ENCODE measurements at places on chromosomes 11 and 22. TPM values are rescaled to one million over a fixed set of nuclear protein-coding genes. Genes with fewer than 3 reads are reported as not detected.

GRCh38 chr11:76391021-76391420, 9.9 kb downstream of the GVQW3 start:
- no peak for DNase-seq

Gene UPB1
- total RNA-seq, result 0.07 TPM

GRCh38 chr22:22048981-22049531, 66.5 kb upstream of the TOP3B start:
- DNase-seq, result no peak

- no peak for DNase-seq
These were observed 198.3 kb downstream of the GRIK4 start for GRCh38 chr11:120709808-120710207.

- DNase-seq, result peak; percentile 43
These were observed 170.9 kb upstream of the CTSC start for GRCh38 chr11:88508418-88508758.

Gene SLC22A6
- not detected for total RNA-seq

DNA sequence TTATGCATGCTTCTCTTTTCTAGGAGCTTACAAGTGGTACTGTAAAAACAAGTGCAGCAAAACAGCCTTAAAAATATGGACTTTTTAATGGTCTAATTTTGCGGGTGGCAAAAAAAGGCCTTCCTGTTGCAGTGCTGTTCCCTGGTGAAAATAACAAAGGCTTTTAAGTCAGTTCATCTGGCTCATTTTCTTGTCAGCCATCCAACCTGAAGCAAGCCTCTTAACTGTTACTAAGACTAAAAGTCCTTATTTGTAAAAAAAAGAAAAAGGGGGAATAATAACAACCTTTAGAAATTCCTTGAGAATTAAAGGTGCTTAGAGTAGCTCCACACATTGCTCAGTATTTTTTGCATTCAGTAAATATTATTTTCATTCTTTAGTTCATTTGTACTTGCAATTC, 200.5 kb upstream of the CHORDC1 start:
- DNase-seq, result no peak

DNA sequence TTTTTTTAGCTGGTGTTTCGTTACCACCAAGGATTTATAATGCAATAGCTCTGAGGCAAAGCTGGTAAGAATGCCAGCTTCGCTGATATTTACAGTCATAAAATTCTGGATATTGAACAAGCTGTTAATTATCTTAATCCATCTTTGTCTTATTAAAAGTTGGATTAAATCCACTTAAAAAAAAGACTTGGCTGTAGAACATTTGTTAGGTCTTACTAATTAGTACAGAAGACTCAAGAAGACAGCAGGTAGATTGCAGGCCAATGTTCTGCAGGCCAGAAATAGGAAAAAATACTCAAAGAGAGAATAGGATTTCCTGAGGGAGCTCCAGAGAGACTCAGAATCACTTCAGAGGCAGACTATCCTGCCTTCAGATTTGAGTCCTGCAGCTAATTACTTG, 7.5 kb downstream of the ROBO4 start:
- no peak for DNase-seq

GRCh38 chr11:127607487-127608085, 607.0 kb upstream of the KIRREL3 start:
- no peak for DNase-seq

DNA sequence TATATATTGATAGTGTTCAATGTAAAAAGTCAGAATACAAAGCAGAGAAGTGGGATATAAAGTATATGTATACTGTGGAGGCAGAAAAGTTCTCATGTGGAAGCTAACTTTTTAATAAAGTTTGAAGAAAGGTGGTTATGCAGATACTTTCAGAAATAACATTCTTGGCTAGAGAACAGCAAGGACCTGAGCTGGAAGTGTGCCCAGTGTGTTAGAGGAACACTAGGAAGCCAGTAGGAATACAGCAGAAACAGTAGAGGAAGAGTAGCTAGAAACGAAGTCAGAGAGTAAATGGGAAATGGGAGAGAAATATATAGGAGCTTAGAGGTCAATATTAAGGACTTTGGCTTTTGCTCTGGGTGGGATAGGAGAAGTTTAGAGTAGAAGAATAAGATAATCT, 464.9 kb upstream of the CCDC90B start:
- no peak for DNase-seq

Gene ADM2
- 11.9 TPM for total RNA-seq

Gene CCDC89
- not detected for total RNA-seq

GRCh38 chr11:110286298-110287040, 9.9 kb downstream of the RDX start:
- DNase-seq, result no peak

- peak; percentile 94 for DNase-seq
These were observed 26.4 kb downstream of the YWHAH start for GRCh38 chr22:31970490-31971444.

- DNase-seq, result no peak
These were observed 24.3 kb downstream of the EMSY start for GRCh38 chr11:76469141-76469540.

DNA sequence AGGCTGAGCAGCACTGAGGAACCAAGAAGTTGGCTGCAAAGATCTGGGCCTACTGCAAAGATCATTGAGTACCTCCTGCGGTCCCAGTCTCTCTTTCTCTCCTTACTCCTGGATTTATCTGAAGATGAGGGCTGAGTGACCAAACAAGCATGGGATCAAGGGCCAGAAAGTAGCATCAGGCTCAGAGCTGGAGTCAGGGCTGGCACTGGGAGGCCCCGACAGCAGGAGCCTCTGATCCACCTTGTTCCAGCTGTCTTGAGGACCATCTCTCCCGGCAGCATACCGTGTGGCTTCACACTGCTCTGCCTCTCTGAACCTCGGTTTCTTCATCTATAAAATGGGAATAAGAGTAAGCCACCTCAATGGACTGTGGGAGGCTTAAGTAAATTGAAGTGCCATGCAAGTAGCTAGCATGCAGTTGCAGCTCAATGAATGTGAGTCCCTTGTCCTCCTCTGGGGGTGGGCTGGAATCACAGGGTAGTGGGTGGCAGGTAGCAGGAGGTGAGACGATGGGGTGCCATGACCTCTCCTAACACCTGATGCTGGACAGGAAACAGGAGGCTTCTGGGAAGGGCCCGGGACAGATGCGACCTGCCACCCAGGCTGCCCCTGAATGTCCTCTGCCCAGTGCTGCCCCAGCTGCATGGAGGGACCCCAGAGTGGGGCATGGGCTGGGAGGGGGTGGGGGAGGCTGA, 52.5 kb upstream of the PRDM11 start:
- peak; percentile 17 for DNase-seq

DNA sequence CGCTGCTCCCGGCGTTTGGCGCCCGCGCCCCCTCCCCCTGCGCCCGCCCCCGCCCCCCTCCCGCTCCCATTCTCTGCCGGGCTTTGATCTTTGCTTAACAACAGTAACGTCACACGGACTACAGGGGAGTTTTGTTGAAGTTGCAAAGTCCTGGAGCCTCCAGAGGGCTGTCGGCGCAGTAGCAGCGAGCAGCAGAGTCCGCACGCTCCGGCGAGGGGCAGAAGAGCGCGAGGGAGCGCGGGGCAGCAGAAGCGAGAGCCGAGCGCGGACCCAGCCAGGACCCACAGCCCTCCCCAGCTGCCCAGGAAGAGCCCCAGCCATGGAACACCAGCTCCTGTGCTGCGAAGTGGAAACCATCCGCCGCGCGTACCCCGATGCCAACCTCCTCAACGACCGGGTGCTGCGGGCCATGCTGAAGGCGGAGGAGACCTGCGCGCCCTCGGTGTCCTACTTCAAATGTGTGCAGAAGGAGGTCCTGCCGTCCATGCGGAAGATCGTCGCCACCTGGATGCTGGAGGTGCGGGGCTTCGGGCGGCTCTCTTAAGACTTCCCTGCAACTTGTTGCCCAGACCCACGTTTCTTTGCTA, at the start of gene CCND1:
Gene CCND1, plus strand, starts transcription at position 162 of the 587 bp plus-strand sequence. Its CDS starts 158 bp downstream, at position 320.
- peak; percentile 95 for DNase-seq

Gene SIK2
- total RNA-seq, result 7.5 TPM

GRCh38 chr11:57390535-57390934, at the start of gene PRG2:
TSS of gene PRG2 (minus strand) at chr11:57390650. CDS start at chr11:57389944, 706 bp downstream.
- DNase-seq, result no peak

- no peak for DNase-seq
These were observed 2.8 kb downstream of the SESN3 start for GRCh38 chr11:95228081-95228749.

GRCh38 chr11:94560834-94561233, 6.3 kb upstream of the PIWIL4 start:
- no peak for DNase-seq

DNA sequence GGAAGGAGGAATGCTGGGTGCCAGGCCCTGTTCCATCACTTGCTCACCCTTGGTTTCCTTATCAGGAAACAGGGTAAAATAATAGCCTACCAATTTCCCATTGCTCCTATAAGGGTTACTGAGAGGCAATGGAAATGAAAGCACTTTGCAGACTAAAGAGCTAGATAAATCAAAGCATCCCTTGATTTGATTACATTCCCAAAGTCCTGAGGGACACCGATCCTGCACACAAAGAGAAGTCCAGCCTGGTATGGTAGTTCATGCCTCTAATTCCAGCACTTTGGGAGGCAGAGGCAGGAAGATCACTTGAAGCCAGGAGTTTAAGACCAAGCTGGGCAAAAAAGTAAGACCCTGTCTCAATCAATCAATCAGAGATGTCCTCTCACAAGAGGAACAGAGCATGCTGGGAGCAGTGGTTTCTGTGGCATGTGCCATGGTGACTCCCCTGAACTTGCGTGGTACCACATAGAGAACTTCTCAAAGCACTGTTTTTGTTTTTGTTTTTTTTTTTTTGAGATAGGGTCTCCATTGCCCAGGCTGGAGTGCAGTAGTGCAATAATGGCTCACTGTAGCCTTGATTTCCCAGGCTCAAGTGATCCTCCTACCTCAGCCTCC, 10.7 kb downstream of the TBC1D10A start:
- no peak for DNase-seq

DNA sequence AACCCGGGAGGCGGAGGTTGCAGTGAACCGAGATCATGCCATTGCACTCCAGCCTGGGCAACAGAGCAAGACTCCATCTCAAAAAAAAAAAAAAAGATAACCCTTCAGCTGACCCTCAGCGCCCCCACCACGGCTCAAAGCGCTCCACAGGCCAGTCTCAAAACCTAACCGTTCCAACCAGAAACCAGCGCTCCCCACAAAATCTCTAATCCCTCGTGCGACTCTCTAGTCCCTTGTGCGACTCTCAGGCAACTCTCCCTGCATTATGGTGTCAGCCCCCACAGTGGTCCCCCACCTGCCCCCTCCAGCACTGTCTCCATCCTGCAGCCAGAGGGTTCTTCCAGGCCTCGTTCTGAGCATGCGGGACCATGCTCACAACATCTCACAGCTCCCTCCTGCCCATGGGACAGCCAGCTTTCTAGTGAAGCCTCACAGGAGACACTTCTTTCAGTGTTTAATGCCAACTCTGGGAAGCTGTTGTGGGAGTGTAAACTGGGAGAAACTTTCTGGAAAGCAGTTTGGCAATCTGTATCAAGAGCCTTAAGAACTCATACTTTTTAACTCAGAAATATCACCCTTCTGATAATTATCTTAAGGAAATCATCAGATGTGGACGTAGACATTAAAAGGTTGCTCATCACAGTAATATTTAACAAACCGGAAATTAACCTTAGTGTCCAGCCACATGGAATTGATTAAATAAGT, 4.2 kb upstream of the RASGRP2 start:
- DNase-seq, result no peak

DNA sequence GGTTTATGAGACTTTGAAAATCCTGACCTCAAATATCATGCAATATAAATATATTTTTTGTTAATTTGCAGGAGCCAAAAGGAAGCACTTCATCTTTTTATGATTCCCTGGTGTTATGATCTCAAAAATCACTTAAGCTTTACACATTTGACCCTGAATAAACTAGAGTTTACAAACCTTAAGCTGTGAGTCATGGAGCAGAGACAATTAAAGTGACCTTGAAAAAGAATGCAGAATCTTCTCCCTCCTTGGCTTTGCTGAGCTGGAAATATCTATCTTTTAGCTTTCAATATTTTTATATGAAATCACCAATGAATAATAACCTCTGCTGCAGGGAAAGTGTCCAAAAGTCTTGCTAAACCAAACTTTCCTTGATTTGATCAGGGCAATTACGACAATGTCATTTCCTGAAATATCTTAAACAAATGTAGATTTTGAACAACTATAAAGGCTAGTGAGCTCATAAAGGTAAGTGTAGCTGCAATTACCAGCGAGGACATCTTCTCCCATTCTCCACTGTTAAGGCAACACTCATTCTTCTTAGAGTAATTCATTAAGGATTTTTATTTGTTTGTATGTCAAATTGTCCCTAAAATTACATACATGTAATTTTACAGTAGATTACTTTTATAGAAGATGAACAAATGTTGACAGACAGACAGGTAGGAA, 747.0 kb upstream of the LUZP2 start:
- DNase-seq, result no peak

DNA sequence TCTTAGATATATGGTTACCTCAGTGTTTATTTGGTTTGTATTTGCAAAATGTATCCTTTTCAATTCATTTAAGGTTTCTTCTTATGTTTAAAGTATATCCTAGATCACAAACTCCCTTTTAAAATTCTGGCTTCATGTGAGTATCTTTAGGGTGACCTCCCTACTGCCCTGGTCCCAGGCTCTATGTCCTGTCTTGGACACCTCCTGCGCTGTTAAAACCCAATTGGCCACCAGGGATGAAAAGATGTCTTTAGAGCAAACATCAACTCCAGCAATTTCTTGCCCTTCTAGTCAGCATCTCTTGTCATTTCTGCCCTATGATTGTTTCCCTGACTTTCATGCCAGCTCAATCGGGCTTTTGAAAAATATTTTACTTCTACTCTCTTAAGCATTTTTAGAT, 28.8 kb upstream of the SYT13 start:
- DNase-seq, result no peak

Gene FXYD2
- 0.70 TPM for total RNA-seq

Gene C22orf31
- total RNA-seq, result not detected

GRCh38 chr22:48857202-48857805, 970.4 kb downstream of the BRD1 start:
- DNase-seq, result peak; percentile 8

DNA sequence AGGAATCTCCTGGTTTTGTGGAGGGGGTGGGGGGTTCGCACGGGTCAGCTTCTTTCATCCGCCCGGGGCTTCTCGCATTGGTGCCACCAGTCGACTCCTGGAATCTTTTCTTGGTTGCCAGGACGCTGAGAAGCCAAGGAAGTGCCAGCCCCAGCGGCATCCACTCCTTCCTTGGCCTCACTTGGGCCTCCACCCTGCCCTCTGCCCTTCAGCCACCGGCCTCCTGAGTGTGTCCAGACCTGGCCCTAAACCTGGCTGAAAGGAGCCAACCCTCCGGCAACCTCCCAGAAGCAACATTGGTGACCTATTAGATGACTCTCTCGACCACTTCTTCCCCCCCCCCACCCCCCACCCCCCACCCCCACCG, 518 bp upstream of the GALNT18 start:
- DNase-seq, result no peak

DNA sequence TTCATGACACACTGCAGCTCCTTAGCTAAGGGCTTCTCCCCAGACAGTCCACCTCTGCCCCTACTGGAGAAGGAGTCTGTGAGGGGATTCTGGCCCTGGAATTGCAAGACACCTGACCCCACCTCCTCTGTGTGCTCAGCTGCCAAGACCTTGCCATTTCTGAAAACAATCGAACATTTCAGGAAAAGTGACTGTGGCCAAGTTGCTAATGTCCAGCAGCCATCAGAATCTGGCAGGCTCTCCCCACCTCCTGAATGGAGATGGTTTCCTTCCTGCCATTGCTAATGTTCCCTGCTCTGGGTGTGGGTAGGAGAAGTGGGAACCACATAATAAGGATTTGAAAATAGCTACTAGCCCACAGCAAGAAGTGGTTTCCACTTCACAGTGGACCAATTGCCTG, 127.2 kb upstream of the ALX4 start:
- DNase-seq, result no peak

GRCh38 chr22:24101966-24102365, 79.3 kb upstream of the SUSD2 start:
- no peak for DNase-seq

GRCh38 chr11:62592989-62593421, 1.7 kb upstream of the TUT1 start:
- no peak for DNase-seq

Data from H9 (cell line).